ENCODE measurements at places on chromosomes 13 and 19.

DNA sequence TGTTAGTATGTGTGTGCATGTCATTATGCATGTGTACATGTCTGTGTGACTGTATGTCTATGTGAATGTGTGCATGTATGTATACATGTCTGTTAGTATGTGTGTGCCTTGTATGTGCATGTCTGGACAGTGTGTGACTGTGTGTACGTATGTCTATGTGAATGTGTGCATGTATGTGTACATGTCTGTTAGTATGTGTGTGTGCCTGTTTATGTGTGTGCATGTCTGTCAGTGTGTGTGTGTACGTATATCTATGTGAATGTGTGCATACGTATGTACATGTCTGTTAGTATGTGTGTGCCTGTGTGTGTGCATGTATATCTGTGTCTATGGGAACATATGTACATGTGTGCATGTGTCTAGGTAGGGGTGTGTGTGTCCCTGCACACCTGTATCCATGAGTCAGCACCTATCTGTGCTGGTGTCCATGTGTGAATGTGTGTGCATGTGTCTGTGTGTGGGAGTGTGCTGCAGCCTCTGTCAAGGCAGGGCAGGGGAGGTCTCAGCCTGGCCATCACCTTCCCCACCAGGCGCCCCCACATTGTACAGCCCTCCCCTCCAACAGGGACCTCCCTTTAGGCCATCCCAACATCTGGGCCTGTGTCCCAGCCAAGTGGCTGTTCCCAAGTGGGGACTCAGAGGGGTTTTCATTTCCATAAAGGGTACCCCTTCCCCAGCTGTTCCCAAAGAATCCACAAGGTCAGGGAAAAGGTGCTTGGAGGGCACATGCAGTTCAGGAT lies 4.4 kb downstream of the GAS6 start:
- DNase-seq: no peak

DNA sequence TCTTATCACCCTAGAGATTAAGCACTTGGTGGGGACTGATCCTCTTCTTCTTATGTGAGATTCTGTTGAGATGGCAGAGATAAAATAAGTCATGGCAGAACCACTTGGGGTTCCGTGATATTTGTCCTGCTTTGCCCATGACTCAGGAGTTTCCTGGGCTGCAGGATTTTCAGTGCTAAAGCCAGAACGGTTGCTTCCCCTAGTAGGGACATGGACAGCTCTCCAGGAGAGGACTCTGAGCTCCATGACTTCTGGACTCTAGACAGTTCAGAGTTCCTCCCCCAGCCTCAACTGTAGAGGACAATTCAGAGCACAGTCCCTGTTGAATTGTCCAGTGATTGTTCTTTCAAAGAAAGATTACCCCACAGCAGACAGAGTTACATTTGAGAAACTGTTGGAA lies 98.8 kb downstream of the OLFM4 start:
- DNase-seq: no peak

GRCh38 chr13:109154146-109154545 lies 524.7 kb downstream of the MYO16 start:
- DNase-seq: no peak

DNA sequence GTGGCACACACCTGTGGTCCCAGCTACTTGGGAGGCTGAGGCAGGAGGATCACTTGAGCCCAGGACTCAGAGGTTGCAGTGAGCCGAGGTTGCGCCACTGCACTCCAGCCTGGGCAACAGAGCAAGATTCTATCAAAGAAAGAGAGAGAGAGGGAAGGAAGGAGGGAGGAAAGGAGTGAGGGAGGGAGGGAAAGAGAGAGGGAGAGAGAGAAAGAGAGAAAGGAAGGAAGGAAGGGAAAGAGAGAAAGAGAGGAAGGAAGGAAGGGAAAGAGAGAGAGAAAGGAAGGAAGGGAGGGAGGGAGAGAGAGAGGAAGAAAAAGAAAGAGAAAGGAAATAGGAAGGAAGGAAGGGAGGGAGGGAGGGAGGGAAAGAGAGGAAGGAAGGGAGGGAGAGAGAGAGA lies 12.4 kb downstream of the NRTN start:
- DNase-seq: no peak

All from T-helper 2 cell (primary cell).